Cerebellar cortex (tissue), 1 donor: ENCODE measurements at places on chromosomes 3 and 15.

GRCh38 chr3:195124378-195124992 is 146.5 kb downstream of the XXYLT1 start:
- no peak for DNase-seq

DNA sequence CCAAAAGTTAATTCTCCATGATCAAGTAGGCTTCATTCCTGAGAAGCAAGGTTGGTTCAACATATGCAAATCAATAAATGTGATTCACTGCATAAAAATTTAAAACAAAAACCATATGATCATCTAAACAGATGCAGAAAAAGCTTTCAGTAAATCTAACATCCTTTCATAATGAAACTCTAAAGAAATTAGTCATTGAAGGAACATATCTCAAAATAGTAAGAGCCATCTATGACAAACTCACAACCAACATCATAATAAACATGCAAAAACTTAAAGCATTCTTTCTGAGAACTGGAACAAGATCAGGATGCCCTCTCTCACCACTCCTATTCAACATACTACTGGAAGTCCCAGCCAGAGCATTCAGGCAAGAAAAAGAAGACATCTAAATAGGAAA is 254.1 kb downstream of the AGBL1 start:
- DNase-seq: no peak

DNA sequence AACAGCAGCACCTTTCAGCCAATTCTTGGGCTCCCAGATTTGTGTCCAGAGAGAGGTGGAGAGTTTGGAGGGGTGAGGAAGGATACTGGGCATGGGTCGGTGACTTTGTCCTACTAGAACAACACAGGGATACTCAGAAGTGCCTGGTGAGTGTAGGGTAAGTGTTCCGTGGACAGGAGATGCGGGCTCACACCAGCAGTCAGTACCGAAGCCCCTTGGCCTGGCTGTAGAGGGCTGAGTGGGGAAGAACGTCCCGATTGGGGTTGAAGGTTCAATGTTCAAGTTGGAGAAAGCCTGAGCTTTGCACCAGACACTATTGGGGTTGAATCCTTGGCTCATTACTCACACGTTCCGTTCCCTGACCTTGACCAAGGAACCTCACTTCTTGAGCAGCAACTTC is 40.8 kb upstream of the SLC6A11 start:
- DNase-seq: no peak

DNA sequence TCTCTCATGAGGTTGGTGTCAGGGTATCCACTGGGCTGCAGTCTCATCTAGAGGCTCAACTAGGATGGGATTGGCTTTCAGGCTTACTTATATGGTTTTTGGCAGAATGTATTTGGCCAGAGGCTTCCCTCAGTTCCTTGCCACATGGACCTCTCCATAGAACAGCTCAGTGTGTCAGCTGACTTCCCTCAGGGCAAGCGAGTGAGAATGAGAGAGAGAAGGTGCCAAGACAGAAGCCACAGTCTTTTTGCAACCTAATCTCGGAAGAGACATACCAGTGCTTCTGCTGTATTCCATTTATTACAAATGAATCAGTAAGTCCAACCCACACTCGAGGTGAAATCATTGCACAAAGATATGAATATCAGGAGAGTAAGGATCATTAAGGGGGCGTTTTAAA is 129.2 kb downstream of the CCNL1 start:
- DNase-seq: no peak

- no peak for DNase-seq
These were observed 3.3 kb upstream of the GMNC start for GRCh38 chr3:190865828-190866227.

GRCh38 chr3:106839576-106840280 is 537.5 kb upstream of the CCDC54 start:
- DNase-seq: no peak

DNA sequence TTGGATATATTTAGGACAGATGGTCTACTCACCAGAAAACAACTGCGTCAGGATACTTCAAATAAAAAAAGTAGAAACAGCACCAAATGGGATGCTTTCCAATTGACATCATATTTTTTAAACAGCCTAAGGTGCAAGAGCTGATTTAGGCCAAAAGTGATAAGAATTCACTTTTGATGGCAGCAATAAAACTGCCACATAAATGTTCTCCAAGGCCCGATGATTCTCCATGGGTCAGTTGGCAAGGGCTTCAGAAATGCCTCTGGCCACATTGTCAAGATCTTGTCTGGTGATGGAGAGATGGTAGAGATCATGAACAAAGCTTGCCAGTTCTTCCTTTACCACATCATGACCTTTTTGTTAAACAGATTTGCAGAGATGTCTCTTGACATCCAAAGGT is 38.9 kb downstream of the LDHAL6B start:
- DNase-seq: no peak

DNA sequence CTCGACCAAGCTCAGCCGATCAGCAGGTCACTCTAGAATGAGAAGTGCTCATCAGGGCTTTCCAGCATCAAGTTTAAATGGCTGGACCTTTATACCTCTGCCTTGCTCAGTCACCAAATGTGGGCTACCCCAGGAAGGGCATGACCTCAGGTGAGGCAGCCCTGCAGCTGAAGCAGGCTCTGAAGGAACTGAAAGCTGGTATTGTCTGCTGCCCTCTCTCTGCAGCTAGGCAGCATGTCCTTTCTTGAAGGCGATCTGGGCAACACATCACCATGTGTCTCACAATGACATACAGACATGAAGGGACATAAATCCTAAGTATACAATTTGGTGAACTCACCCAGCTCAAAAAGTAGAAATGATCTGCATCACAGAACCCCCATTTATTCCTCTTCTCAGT is 38.7 kb upstream of the ARID3B start:
- DNase-seq: no peak

- no peak for DNase-seq
These were observed 624.8 kb upstream of the LMCD1 start for GRCh38 chr3:7876741-7877297.

GRCh38 chr15:69340243-69340900 is 41.7 kb downstream of the PAQR5 start:
- DNase-seq: no peak

DNA sequence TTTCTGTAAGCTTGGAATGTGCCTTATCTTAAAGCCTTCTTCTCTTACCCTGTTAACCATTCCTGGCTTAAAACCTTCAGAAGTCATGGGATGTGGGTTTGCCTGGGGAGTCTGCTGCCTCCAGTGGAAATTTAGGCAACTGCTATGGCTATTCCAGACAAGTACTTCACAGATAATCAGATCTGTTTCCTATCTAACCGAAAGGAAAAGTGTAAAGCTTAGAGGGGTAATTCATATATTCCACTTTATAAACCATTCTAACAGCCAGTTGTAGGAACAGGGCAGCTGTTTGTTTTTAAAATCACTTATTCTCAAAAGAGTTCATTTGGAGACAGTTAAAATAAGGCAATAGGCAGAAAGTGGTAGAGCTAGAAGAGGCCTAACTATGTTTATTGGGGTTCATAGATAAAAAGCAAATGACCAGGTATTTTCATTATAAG is 219.9 kb downstream of the TCF12 start:
- peak; percentile 63 for DNase-seq

DNA sequence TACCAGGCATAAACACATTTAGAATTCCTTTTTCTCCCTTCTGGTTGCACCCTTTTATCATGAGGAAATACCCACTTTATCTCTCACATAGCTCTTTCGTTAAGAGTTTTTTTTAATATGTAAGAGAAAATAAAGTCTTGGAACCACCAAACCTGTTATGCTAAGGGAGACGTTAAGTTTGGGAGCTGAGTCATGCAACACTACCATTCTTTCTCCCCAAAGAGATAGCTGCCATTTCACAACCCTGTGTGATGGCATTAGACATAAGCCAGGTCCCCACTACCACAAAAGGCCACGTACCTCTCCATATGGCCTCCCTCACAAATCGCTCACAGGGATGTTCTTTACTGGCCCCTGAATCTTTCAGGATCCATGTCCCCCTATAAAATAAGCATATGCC is 7.6 kb upstream of the NIPA1 start:
- DNase-seq: no peak

DNA sequence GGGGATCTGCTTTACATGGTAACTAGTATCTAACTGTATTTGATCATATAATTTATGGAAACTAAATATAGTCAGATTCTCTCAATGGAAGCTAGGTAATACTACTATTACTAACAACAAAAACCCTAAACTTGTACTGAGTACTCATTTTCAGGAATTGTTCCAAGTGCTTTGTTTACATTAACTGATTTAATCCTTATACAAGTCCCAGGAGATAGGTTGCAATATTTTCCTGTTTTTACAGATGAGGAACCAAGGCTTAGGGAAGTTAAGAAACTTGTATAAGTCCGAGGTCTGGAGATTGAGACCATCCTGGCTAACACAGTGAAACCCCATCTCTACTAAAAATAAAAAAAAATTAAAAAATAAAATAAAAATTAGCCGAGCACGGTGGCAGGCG is 7.5 kb upstream of the MTHFS start:
- no peak for DNase-seq

- DNase-seq: no peak
These were observed 925.6 kb downstream of the FHIT start for GRCh38 chr3:60325610-60326170.

DNA sequence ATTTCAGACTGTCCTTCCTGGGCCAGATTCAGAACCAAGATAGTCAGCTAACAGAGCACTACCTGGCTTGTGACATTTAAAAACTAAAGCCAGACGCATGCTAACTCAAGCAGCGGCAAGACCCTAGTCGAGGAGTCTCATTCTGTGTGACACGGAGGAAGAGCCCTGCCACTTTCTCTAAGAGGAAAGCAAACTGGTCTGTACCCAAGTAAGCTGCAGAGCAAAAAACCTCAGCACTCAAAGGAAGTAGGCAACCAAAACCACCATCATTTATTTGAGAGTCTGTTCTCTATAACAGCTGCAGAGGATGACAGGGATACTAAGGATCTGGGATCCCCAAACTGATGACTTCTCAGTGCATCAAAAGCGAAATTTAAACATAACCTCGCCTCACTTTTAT is 152.1 kb downstream of the OSBPL10 start:
- DNase-seq: no peak

DNA sequence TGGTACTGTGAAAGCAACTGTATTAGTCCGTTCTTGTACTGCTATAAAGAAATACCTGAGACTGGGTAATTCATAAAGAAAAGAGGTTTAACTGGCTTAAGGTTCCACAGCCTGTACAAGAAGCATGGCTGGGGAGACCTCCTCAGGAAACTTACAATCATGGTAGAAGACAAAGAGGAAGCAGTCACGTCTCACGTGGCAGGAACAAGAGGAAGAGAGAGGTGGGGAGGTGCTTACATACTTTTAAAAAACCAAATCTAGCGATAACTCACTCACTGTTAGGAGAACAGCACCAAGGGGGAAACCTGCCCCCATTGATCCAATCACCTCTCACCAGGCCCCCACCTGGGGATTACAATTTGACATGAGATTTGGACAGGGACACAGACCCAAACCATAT is 48.9 kb downstream of the IQGAP1 start:
- DNase-seq: no peak

GRCh38 chr3:72661115-72661457 is 187.2 kb downstream of the SHQ1 start:
- DNase-seq: peak; percentile 93

DNA sequence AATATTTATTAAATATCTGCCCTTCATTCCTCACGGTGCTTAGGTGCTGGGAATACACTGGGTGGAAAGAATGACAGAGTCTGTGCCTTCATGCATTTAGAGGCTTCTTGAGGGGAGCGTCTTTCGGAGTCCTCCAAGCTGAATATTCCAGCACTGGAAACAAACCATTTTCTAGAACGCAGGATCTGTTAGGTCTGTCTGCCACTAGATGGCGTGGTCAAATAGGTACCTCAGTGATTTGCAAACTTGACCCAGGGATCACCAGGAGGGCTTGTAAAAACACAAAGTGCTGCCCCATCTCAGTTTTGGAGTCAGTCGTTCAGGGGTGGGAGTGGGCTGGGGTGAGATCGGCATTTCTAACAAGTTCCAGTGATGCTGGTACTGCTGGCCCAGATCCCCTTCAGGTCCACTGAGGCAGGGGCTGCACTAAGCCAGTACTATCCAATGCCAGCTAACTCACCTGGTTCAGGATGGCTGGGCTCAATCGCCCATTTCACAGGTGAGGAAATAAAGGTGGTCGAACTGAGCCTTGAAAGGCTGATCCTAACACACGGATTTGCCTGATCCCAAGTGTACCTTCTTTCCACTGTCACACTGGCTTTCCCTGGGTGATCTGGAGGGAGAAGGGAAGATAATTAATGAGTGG is 14.8 kb downstream of the ARNT2 start:
- DNase-seq: peak; percentile 18

- DNase-seq: no peak
These were observed 38.6 kb downstream of the GASK1A start for GRCh38 chr3:43017593-43018195.

- DNase-seq: no peak
These were observed 183.6 kb upstream of the ATP11B start for GRCh38 chr3:182609575-182610156.

- no peak for DNase-seq
These were observed 130.6 kb downstream of the IMPG2 start for GRCh38 chr3:101189796-101190195.

DNA sequence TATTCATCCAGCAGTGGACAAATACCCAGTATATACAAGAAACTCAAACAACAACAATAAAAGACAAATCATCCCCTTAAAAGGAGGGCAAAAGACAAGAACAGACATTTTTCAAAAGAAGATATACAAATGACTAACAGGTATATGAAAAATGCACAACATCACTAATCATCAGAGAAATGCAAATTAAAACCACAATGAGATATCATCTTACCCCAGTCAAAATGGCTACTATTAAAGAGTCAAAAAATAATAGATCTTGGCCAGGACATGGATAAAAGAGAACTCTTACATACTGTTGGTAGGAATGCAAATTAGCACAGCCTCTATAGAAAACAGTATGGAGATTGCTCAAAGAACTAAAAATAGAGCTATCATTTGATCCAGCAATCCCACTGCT is 16.9 kb downstream of the DHX36 start:
- DNase-seq: no peak

- DNase-seq: peak; percentile 48
These were observed 46.5 kb downstream of the CD86 start for GRCh38 chr3:122101646-122102045.

DNA sequence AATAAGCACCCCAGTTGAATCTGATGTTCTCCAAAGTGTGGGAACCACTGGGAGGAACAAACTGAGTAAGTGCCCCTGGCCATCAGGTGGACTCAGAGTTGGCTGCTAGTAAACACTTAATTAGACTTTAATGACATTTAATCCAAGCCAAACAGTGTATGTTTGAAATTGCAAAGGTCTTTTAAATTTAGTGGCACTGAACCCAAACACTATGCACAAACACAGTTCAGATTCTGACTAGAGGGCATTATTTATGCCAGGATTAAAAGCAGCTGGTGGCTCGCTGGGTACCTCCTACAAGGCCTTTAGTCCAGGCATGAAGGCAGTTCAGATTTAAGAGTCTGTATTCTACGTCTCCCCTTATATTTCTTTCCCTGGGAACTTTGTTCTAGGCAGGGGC is 264.8 kb downstream of the CLSTN2 start:
- no peak for DNase-seq

DNA sequence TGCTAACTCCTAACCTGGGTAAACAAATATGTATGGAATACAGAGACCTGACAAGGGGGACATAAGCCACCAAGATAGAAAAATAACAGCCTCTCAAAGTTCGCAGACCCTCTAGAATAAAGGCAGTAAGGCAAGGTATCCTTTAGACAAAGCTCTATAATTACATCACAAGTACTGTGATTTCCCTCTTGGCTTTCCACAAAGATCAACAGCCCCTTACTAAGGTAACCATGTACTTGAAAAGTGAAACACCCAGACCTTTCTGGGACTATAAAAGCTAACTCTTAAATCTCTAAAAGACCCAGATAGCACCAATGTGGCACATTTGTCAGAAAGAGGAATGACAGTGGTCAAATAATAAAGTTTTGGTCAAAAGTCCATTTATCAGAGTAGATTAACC is 51.9 kb downstream of the TBL1XR1 start:
- DNase-seq: no peak
